Suppressor macrophage treated with lipopolysaccharide for 4 hours (primary cell): ENCODE measurements at places on chromosomes 16 and 17.

- no peak for DNase-seq
These were observed 70.9 kb downstream of the GNAO1 start for GRCh38 chr16:56262148-56262547.

DNA sequence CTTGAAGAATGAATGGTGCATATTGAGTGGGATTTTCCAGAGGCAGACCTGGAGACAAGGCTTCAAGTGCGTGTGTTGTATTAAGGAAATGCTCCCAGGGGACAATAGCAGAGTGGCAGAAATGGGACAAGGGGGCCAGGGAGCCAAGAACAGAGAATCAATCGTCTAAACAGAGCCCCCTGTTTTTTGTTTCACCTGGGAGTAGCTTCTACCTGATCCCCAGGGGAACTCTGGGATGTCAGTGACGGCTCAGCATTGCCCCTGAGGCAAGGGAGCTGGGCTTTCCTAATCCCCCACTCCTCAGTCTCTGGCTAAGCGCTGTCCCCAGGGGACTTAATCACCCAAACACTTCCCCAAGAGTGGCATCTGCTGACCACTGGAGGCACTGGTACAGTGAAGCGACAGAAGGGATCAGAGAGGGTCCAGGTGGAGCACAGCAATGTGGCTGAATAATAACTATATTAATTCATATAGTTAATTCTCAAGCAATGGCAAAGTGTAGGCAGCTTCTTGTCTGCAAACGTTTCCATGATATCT lies 35.7 kb upstream of the C16orf78 start:
- DNase-seq: no peak

DNA sequence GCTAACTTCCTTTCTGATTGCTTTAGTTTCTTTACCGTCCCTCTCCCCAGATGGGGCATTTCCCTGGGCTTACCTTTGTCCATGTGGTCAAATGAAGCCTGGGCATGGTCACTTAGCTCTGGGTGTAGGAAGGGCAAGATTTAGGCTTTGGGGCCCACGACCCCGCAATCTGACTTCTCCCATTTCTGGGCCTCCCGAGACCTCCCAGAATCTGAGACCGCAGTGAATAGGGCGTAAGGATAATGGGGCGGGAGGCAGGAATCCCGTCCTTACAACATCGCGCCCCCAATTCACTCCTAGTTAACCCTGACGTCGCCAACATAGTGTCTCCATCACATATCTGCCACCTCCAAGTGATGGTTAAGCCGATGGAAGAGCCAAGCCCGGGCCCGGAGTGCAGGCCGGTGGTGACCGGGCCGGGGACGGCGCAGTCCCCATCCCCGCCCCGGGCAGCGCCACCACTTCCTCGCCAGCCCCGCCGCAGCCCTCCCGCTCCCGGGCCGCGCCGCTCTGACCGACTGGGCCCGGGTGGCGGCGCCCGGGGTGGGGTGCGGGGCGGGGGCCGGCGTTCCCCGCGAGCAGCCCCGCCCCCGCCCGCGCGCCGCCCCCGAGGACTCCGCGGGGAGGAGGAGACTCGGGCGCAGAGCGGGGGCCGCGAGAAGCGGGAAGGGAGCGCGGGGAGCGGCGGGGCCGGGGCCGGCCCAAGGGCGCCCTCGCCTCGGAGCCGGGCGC lies at the start of gene RHBDL3:
Gene RHBDL3 (plus strand): TSS at position 641 of the 732 bp plus-strand sequence. CDS start 358 bp downstream, outside the sequence.
- peak; percentile 19 for DNase-seq

DNA sequence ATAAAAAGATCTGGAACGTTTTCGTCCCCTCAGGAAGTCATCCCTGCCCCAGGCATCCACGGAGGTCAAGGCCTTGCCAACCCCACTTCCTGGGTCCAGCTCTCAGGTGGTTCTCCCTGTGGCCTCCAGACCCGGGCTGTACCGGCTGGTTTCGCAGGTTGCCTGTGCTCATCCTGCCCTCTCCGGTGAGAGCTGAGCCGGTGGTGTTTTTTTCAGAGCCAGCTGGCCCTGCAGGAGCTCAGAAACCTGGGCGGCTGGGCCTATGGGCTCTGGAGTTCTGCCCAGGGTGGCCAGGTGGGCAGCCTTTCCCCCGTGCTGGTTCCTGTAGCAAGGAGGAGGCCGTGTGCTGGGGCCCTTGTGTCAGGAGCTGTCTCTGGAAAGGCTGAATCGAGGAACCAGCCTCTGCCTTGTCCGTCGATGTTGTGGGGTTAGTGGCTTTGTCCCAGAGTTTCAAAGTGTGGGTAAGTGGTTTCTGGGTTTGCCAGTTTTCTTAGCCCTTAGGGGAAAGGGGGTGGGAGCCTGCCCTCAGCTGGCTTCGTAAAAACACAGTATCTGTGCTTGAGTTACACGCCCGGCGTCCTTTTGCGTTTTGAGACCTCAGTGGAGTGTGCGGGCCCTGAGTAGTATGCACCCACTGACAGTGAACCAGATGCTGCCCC lies 23.6 kb downstream of the C16orf90 start:
- no peak for DNase-seq

- no peak for DNase-seq
These were observed 4.1 kb downstream of the SMTNL2 start for GRCh38 chr17:4588391-4588790.

GRCh38 chr16:23521965-23522364 lies 11.7 kb upstream of the GGA2 start:
- DNase-seq: no peak

GRCh38 chr16:30530163-30531037 lies 4.0 kb upstream of the ZNF768 start:
- no peak for DNase-seq

- DNase-seq: peak; percentile 96
These were observed at the start of gene NDUFB10 for GRCh38 chr16:1959269-1960039. Gene NDUFB10, plus strand, starts transcription at chr16:1959538. Its CDS starts 87 bp downstream, at chr16:1959625.

GRCh38 chr16:15601212-15601879 lies 41.6 kb downstream of the MARF1 start:
- DNase-seq: no peak

DNA sequence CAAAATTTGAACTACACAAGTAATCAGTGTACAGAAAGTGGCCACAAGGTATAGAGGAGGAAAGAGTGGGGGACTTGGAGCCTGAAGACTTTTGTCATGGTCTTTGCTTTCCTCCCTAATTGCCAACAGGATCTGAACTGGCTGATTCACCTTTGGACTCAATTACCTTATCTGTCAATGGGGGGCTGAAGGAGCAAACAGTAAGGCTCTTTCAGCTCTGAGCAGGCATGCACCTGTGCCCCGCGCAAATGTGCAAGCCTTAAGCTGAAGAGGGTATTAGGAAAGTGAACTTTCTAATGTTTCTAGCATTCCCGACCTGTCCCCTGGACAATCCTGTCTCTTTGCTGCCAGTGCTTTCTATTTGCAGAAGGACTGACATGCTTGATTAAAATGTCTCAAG lies 302.7 kb downstream of the CA10 start:
- DNase-seq: no peak
